ENCODE measurements at places on chromosomes 16 and 17.

GRCh38 chr16:78773291-78773702 lies 673.8 kb downstream of the WWOX start:
- no peak for DNase-seq

GRCh38 chr16:17470908-17471718 lies at the start of gene XYLT1:
Gene XYLT1 (minus strand): TSS chr16:17470960. CDS start chr16:17470796, 164 bp downstream.
- DNase-seq = peak; percentile 67

DNA sequence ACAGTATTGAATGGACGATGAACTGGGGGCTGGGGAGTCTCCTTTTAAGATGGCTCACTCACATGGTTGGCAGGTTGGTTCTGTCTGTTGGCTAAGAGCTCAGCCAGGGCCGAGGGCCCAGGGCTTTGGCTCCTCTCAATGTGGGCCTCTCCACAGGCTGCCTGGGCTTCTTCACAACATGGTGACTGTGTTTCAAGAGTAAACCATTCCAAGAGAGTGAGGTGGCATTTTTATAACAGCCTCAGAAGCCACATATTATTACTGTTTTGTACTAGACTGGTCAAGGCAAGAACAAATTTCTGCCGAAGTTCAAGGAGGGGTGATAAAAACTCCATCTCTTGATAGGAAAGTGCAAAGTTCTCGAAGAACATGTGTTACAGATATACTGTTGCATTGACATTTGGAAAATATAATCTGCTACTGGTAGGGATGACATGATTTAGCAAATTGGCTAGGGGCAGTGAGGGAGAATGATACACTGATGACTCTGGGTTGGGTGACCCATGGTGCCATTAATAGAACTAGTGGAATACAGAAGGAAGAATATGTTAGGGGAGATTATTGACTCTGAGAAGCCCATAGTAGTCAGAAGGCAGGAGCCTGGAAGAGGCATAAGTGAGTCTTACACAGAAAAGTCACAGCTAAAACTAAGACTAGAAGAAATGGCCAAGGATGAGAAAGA lies 13.7 kb downstream of the KRABD2 start:
- DNase-seq = no peak

- DNase-seq = no peak
Observed at GRCh38 chr17:29625037-29625750, 2.5 kb upstream of the CORO6 start.
